KBM-7 (cell line): ENCODE measurements at places on chromosomes 4 and X.
A peak's percentile ranks its signal among the peaks of the same experiment; 100 is the strongest.

DNA sequence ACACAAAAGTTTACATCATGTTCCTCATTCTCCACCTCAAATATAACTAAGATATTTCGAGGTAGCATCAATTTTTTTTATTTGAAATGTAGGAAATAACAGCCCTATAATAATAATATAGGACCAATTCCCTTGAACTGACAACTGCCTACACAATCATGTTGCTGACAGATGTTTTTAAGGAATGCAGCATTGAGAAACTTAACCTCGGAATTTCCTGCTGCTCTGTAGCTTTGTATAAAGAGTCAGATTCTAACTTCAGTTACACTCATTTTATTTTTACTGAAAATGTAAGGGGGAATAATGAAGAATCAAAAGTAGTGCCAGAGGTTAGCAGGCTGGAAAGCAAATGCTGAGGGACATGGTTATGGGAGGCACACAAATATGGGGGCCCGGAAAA is 235.8 kb downstream of the RBMX2 start:
- DNase-seq = no peak

DNA sequence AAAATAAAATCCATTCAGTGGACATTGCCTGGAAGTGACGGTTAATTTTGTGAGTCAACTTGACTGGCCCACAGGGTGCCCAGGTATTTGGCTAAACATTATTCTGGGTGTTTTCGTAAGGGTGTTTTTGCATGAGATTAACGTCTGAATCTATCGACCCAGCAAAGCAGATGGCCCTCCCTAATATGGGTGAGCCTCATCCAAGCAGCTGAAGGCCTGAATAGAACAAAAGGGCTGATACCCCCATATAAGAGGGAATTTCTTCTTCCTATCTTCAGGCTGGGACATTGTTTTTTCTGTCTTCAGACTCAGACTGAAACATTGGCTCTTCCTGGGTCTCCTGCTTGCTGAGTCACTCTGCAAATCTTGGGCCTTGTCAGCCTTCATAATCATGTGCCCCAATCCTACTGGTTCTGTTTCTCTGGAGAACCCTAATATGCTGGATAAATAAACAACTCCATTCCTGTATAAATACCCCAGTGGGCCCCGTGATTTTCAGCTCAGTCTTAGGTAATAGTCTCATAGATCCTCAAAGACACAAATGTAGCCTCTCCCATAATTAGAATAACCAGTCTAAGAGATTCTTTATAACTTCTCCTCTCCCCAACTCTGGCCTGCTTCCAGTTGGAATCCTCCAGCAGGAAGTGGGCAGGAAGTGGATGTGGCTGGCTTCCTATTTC is 33.1 kb upstream of the DDX3X start:
- DNase-seq = peak; percentile 45

DNA sequence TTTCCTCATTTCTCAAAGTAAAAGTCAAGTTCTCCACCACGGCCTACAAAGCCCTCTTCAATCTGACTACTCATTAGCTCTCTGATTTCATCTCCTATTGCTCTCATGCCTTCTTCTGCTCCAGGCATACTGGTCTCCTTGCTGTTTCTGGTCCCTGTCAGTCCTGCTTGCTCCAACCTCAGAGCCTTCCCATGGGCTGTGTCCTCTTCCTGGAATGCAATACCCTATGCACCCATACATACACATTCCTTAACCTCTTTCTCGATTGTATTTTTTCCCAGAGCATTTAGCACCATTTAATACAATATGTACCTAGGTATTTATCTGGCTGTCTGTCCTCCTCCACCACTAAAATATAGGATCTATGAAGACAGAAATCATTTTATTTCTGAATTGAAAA is 385.2 kb downstream of the GASK1B start:
- DNase-seq = no peak

DNA sequence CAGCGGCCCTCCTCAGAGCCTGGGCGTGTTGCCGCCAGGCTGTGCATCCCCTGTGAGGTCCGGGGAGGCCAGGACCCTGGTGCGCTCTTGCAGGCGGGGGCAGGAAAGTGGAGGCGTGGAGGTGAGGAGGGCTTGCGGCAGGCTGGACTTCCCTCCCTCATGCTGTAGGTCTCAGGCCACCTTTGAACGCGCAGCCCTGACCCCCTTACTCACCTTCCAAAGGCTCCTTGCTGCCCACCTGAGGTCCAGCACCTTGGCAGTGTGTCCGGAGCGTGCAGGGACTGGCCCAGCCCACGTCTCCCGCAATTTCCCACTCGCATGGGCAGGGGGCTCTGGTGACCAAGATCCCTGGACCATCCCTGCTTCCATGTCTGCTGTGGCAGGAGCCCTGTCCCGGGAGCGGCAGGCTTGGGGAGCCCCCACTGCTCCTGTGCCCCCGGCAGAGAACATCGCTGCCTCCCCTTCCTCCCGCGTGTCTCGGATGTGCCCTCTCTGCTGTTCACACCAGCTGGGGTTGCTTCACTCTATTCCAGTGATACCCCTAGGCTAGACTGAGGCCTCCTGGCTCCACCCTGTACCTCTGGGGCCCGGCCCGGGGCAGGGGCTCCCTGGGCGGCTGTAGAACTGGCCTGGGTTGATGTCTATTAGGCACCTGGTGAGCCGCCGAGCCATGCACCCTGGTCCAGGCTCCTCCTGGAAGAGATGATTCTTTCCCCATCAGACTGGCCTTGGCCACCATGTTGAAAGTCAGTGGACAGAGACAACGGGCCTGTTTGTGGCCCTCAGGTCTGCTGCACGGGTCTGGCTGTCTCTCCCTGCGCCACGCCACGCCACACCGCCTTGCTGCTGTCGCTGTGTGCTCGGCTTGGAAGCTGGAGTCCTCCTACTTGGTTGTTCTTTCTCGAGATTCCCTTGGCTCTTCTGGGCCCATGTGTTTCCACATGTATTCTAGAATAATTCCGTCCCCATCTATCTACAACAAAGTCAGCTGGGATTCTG is 95.4 kb upstream of the ADRA2C start:
- no peak for DNase-seq

- no peak for DNase-seq
These were observed 466.0 kb downstream of the DMD start for GRCh38 chrX:32745323-32745722.

GRCh38 chrX:48492293-48492910 is 16.4 kb upstream of the PORCN start:
- peak; percentile 36 for DNase-seq

- DNase-seq = no peak
These were observed 12.8 kb downstream of the IRAK1 start for GRCh38 chrX:154006947-154007346.

- DNase-seq = no peak
These were observed 24.9 kb downstream of the SH3BP2 start for GRCh38 chr4:2817701-2818350.

DNA sequence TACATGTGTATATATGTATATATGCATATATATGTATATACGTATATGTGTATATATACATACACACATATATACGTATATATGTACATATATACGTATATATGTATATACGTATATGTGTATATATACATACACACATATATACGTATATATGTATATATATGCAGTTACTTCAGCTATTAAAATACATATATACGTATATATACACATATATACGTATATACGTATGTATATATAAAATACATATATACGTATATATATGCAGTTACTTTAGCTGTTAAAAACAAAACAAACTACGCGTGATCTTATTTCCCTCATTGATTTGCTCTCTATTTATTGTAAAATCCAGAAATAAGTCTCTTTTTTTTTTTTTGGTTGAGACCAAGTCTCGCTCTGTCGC is 13.9 kb downstream of the TXK start:
- no peak for DNase-seq

DNA sequence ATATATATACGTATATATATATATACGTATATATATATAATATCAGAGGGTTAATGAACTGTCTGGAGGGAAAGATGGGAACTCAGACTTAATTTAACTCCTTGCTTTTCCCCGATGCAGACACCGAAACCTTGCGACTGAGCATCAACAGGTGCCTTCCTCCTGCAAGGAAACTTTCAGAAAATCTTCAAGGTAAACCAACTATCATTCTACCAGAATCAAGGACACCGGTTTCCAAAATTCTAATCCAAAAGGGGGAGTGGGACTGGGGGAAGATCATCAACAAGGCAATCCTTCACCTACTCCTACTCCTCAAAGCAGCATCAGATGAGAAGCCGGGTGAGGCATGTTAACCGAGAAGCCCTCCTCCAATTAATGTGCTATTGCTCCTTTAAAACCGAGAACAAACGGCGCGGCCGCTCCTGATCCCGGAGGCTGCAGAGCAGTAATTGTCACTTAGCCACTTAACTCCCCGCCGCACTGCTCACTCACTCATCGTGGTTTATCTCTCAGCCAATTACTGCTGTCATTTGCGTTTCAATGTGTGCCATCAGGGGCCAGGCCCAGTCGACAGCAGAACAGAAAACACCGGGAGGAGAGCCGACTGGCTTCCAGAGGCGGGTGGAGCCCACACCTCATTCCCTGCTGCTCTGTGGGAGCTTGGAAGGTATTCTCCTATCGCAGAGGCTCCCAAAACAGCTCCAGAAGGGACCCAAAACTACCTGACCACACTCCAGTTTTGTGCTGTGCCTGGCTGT is 61.7 kb downstream of the MAML3 start:
- DNase-seq = peak; percentile 71

DNA sequence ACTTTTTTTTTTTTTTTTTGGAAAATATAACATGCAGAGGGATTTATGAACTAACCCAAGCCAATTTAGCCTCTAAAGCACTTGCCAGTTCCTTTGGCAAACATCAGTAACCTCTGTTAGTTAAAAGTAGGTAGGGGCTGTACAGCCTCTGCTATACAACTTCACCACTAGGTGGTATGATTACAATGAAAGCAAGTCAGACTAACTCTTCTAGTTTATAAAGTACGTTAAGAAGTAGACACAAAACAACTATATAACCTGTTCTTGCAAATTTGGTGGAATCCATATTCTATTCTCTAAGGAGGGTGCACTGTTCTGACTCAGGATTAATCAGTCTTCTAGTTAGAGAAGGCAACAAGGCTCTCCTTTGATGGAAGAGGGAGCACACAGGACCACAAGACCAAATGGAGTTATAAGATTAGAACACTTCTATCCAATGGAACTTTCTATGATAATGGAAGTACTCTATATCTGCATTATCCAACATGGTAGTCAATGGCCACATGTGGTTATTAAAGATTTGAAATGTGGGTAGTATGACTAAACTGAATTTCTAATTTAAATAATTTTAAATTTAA is 12.8 kb downstream of the AIMP1 start:
- peak; percentile 51 for DNase-seq

DNA sequence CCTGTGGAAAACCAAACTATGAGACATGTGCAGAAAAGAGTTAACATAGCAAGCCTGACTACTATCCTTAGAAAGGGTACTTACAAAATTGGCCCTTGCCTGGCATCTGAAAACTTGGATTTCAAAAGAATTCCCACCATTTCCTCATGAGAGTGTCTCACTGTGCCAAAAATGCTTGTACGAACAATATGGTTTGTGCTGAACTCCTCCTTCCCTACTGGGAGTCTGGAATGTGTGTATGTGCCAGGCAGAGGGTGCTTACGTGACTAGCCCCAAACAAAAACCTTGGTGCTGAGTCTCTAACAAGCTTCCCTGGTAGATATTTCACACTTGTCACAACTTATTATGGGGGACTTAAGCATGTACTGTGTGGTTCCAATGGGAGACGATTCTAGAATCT is 81.7 kb upstream of the GIMD1 start:
- DNase-seq = no peak

DNA sequence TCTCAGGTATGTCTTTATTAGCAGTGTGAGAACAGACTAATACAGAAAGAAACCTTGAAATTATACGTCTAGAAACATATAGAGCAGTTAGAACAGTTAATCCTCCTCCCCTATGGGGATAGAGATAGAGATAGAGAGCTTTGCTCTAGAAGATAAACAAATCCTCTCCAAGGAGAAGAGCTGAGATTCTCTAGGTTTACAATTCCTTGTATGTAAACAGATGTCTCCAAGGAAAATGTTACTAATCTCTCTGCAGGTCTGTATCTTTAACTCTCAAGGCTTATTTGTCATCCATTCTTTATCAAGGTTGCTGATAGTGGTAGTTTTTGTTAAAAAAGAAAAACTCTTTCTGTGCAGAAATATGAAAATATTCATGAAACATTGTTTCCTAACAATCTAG is 282.1 kb upstream of the GIMD1 start:
- no peak for DNase-seq

DNA sequence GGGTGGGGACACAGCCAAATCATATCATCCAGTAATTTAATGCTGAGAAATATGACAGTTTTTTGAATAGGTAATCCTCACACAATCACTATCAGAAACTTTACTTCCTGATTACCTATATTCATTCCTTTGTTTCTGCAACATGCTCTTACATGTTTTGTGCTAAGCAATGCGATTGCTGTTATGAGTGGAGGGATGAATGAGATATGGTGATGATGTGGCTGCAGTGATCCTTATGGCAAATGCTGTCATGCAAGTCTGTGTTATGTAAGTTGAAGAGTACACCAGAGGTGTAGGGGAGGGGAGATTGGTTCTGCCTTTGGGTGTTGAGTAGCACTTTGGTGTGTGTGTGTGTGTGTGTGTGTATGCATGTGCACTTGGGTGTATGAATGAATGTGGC is 14.6 kb downstream of the HERC3 start:
- DNase-seq = no peak

GRCh38 chrX:2425286-2426071 is 75.3 kb downstream of the DHRSX start:
- no peak for DNase-seq

- DNase-seq = no peak
These were observed 91.9 kb downstream of the TSPAN5 start for GRCh38 chr4:98566361-98567008.

DNA sequence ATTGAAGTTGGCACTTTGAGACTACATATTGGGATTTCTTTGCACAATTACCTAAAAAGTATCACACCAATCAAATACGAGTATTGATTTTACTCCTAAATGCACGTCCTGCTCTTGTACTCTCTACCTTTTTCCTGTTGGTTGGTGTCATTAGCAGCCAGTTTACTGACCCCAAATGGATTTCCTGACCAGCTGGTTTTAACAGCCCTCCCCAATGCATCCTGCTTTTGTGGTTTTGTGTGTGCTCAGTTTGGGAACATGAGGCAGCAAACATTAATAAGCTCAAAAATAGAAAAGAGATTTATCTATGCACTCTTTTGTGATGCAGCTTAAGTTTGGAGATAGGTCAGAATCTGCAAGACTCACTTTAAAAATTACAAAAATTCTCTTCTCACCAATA is 230.3 kb downstream of the MAPK10 start:
- peak; percentile 28 for DNase-seq

DNA sequence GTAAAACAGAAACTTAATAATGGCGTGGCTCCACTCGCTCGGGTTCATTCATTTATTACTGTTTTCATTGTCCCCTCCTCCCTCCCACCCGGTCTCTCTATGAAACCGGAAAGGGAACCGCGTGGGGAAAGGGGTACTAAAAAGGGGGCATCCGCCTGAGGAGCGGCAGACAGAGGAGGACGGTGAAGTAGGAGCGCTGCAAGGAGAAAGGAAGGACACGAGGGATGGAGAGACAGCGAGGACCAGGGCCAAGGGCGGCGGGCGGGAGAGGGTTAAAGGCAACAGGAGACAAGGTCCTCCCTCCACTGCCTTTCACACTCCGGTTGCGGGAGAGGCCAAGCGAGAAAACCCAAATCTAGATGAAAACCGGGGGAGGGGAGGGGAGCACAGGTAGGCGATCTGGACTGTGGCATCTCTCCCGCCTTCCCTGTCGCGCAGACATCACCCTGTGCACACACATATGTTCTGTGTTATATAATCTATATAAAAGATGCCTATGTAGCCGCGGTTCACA is 829 bp downstream of the ELOVL6 start:
- DNase-seq = peak; percentile 73
